ENCODE measurements at places on chromosomes 5 and 9.
A peak's percentile ranks its signal among the peaks of the same experiment; 100 is the strongest.

DNA sequence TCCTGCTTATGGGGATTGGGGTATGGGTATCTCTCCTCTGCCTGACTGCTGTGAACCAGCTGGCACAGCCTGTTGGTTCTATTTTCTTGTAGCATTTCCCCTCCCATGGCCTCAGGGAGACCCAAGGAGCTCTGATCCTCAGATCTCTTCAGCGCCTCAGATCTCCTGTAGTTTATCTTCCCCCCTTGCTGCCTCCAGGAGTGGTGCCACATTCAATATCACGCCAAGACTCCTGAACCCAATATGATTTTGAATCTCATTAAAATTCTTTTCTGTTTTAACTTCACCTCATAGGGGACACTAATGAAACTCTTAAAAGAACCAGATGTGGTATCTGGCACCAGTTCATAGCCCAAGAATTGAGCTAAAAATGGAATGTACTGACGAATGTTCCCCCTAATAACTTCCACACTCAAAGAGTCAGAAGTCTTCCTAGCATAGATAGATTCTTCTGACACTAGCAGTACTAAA is 59.6 kb upstream of the LIFR start:
- no peak for DNase-seq

DNA sequence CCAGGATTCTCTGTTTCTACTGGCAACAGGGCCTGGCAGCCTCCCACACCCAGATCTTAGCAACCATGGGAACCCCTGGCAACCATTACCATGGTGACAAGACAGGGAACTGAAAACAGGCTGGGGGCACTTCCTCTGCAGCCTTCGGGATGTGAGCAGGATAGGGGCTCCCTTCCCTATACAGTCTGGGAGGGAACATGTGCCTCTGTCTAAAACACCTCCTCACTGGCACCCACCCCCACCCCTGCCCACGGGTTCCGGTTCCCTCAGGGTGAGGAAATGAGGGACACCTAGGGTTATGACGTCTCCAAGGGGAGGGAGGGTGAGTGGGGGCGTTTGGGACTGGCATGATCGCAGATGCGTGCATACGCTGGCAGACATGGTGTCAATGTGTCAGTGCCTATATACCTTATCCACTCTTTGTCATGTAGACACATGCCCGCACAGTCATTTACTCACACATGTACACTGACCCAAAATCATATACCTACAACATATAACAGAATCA is 3.0 kb upstream of the DNAJB5 start:
- DNase-seq = no peak

DNA sequence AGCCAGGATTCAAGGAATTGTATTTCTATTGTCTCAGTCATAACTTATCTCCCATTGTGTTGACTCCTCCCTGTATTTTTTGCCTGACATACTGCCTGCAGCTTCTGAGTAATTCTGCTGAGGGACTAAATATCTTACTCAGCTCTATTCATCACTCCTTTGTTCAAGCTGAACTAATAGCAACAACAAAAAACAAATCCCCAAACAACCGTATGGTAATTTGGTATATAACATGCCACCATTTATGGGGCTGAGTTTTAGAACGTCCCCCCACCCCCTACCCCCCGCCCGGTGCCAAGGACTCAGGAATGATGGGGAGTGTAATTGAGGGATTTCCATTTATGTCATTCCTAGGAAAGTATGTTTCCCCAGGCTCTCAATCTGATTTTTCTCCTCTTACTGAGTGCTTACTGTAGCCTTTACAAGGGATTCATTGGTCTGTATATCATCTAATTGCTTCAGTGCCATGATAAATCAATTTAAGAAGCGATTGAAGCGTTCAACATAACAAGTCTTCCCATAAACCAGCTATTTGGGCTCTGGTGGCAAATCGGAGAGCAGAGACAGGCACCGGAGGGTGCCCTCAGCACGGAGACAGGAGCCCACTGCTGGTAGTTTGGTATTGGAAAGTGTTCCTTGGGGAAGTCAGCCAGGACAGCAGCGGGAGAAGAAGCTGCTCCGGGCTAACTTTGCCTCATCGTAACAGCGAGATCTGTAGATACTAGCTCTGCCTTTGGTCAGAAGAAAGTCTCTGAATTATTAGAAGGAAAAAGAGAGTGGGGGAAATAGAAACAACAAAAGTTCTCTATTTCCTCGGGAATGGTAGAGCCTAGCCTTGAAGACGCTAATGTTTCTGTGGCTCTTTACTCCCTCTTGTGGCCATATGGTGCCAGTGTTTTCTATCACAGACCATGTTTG is 40.7 kb upstream of the HSD17B4 start:
- peak; percentile 19 for DNase-seq

- no peak for DNase-seq
These were observed 32.0 kb downstream of the DAPK1 start for GRCh38 chr9:87529671-87530070.

GRCh38 chr9:90645721-90646120 is 3.1 kb upstream of the DIRAS2 start:
- DNase-seq = no peak

- no peak for DNase-seq
These were observed 74.8 kb downstream of the MACIR start for GRCh38 chr5:103333376-103333775.

DNA sequence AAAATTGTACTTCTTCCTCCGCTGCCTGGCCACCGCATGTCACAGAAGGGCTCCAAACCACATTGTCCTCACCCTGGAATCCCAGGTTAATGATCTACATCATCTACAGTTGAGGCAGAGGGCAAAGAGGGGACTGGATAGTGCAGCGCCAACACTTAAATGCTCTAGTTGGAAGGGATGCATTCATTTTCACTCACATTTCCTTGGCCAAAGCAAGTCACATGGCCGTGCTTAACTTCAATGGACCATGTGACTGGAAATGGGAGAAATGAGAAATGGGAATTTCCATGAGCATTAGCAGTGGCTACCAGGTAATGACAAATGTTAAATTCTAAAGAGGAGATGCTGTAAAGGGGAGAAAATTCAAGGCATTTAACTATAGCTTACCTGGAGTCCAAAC is 13.3 kb upstream of the GNAQ start:
- DNase-seq = no peak

DNA sequence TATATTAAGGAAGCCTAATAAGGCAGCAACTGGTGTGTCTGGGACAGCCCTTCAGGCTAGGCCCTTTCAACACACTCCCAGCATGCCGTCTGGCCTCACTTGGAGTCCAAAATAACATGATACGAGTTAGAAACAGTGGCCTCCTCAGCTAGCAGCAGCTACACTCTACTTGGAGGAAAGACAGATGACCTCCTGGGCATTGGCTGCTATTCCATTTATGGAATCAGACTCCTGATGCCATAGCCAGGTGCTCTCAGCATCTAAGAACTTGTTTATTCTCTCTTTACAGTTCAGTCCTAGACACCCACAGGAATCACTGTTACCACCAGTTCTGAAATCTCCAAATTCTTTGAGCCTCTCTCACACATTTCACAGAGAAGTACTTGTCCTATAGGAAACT is 31.8 kb downstream of the RUSC2 start:
- no peak for DNase-seq

- no peak for DNase-seq
These were observed 50.1 kb downstream of the SLC1A3 start for GRCh38 chr5:36656556-36656955.

DNA sequence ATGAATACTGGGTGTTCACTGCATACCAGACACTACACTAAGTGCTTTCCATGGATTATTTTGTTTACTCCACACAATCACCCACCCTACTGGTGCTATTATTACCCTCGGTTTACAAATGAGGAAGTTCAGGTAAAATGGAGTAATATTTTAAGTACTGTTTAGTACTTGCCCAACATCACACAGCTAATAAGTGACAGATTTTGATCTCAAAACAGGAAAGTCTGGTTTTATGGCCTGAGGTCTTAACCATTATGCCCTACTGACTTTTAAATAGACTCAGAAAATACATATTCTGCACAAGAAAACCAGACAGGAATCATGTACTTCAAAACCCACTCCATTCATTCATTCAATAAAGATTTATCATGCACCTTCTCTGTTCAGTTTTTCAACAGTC is 431.0 kb upstream of the TLE4 start:
- no peak for DNase-seq

DNA sequence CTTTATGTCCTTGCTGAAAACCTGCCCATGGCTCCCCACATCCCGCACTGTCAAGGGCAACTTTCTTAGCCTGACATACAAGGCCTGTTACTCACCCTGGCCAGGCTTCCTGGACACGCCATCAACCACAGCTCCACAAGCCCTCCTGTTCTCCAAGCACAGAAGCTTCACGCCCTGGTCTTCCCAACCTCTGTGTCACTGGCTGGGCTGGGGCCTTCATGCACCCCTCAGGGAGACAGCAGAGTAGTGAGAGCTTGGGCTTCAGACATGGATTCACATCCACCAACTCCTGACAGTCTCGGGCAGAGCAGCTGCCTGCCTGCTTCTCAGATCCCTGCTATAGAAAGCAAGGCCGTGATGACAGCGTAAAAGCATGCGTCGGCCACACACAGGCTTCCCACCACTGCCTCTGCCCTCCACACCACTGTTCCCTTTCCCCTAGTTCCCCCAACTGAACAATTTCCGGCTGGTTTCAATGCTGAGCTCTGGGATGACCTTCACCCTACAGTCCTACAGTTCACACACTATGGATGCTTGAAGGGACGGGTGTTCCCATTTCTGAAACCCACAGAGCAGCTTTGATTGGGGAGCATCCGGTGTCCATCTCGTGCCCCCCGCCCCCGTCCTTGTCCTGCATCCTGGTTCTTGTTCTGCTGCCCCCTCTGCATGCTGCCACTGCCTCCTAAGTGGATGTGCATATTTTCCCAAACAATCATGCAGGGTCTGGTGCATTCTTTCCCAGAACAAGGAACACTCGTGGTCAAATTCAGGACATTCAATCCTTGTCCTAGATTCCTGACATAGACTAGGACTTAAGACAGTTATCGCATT is 33.4 kb upstream of the ADAMTS2 start:
- DNase-seq = no peak

DNA sequence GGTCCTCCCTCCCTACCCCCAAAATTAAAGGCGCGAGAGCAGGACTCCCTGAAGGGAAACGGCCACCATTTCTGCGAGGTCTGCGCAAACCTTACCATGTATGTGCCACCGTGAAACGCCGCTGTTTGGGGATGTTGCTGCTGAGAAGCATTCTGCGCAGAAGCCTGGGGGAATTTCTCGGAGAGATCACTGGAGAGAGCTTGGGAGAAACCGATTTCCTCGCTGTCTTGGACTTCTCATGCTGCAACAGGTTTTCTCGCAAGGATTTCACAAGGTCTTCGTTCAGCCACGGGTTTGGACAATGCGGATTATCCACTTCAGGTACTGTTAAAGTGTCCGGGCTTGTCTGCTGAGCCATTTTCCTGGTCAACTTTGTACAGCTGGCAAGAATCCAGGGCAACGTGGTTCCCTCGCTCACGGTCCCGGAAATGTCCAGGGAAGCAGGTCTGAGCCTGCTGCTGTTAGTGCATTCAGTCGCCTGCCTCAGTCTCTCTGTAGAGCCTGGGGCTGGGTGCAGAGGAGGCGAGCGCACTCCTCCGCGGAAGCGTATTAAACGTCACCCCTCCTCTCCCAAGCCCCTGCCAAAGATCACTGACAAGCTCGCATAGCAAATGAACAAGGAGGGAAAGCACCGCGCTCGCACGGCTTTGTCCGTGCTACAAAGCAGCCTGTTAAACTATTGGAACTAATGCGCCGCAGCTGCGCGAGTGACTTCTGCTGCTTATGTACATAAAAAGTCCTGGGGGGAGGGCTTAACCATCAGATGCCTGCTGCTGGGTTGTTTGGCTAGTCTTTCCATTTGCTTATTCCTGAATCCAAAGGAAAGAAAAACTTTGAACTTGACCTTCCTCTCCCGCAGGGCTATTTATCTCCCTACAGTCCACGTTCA is 125.1 kb downstream of the PDE4D start:
- DNase-seq = no peak

DNA sequence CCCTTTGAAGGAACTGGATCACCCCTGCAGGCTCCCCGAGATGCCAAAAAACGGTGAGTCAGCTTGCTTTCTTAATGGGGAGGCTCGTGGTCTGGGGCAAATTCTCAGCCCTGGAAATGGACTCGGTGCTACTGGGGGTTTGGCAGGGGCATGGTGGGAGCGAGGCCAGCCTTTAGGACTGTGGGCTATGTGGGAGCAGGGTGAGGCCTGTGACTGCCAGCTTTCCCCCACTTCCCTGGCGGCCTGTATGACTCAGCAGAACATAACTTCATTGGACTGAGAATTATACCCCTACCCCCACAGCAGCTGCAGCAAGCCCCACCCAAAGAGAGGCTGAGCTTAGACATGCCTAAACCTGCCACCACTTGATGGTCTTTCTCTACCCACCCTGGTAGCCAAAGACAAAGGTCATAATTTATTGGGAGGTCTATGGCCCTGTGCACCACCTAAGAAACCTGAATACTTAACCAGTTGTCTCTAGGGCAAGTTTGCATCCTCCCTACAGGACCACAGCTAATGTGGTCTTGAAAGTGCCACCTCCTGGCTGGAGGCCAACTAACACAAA is 325.3 kb downstream of the TLE1 start:
- DNase-seq = no peak

- DNase-seq = no peak
These were observed 5.3 kb downstream of the GPR151 start for GRCh38 chr5:146510559-146511125.

DNA sequence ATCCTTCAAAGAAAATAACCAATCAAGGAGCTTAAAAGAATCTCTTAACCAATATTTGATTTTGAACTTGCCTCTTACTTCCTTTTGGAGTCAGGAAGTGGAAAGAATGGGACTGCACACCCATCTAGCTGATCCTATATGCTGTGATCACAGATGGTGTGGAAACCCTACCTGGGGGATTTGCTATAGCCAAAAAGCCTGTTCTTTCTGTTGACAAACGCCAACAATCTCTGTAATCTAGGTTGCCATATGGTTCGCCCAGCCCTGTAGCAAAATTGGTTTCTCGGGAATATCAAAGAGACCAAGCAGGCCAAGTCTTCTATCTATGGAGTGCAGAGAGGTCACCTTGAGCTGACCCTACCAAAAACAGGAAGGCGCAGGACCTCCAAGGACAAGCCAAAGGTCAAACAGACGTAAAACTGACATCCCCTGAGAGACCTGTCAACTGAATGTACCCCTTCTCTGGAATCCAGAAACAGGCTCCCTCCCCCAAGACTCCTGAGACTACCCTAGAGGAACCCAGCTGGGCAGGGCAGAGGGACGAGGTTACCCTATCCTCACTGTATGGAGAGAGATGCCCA is 19.4 kb downstream of the NRG2 start:
- no peak for DNase-seq

DNA sequence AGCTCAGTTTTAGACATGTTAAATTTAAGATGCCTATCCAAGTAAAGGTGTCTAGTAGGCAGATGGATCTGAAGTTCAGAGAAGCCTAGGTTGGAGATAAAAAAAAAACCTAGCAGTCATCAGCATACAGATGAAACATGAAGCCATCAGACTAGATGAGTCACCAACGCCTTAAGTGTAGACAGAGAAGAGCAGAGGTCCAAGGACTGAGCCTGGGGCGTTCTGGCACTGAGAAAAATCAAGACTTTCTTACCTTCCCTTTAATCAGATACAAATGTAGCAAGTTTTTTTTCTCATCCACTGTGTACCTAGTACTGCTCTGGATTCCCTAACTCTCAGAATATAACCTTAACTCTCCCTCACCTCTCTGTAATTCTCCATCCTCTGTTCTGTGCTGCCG is 97.3 kb downstream of the SIL1 start:
- no peak for DNase-seq

GRCh38 chr5:110414360-110414759 is 312.1 kb downstream of the TMEM232 start:
- DNase-seq = no peak

Measured in activated naive CD8-positive, alpha-beta T cell treated with anti-CD3 and anti-CD28 coated beads, Interleukin-2, amount 50 U/mL, for 16 hours (primary cell).